Inflammatory macrophage treated with lipopolysaccharide for 4 hours (primary cell): ENCODE measurements at places on chromosomes 2 and 18.

DNA sequence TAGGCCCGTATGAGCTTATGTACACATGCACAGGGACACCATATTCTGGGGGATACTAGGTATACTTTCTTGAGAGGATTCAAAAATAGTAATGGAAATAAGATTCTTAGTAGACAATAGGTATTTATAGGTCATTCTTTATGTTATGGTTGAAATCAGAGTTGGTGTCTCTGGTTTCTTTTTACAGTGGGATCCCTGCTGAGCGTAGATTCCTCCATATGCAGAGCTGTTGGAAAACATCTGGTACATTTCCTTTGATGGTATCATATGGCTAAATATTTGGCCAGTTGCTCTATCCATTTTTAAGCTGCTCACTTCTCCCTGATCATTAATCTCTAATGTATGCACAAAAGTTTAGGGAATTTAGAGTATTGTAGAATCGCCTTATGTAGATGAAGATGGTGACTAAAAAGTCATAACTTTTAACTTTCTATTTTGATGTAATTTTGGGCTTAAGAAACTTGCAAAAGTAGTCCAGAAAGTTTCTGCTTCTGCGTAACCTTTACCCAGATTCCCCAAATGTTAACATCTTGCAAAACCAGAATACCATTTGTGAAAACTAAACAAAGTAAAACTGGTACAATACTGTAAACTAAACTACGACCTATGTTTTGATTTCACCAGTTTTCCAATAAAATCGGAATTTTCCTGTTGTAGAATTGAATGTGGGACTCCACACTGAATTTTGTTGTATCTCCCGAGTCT lies 5.4 kb downstream of the ARHGAP28 start:
- no peak for DNase-seq

GRCh38 chr2:69780921-69781320 lies 39.0 kb downstream of the ANXA4 start:
- no peak for DNase-seq

DNA sequence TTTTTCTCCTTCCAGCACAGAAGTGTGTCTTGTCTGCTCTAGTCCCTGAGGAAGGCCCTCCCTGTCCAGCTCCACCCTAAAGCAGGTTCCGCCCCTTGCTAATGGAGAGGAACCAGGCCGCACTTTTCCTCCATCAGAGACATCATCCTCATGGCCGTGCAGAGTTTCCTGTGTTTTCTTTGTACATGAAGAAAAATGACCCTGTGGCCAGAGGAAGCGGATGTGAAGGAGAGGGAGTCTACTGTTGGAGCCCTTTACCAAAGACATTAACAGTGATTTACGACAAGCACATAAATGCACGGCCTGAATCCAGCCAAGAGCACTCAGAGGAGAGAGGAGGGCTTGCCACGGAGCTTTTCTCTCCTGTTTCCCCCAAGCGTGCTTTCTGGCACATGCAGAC lies 109.5 kb downstream of the RNF144A start:
- no peak for DNase-seq

GRCh38 chr2:189798312-189799029 lies 14.2 kb downstream of the PMS1 start:
- peak; percentile 65 for DNase-seq

DNA sequence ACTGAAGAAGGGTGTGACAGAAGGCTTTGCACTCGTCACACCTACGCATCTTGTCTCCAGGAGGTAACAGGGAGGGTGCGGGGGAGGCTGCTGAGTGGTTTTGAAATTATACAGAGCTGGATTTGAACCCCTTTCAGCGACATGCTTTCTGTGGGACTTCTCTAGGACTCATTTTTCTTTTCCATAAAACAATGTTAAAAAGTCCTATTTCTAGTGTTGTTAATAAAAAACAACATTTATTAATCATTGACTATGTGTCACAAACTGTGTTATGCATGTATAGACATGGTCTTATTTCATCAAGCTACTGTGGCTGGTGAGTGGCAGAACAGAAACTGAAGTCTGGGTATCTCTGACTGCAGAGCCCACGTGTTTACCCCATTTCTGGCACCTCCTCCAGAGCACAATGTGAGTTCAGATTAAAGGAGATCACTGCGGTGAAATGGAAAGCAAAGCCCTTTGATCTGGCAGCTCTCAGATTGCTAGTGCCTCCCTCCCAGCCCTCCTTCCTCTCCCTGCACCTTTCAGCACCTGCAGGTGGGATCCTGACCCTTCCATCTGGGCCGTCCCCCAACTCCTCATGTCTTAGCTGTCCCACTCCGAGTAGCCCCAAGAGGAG lies 315.5 kb upstream of the MYT1L start:
- no peak for DNase-seq

- peak; percentile 41 for DNase-seq
Observed at GRCh38 chr2:134021830-134022524, 231.9 kb upstream of the MGAT5 start.

DNA sequence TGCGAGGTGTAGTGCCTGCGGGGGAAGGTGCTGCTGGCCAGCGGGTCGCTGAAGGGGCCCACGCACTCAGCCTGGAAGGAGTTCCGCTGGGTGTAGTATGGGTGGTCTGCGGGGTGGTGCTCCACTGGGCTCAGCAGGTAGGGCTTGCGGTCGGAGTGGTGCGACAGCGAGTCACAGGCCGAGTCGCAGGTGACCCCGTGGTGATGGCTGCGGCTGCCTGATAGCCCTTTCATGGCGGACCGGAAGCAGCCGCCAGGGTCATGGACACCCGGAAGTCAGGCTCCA lies 429.8 kb downstream of the TGIF1 start:
- DNase-seq = no peak

DNA sequence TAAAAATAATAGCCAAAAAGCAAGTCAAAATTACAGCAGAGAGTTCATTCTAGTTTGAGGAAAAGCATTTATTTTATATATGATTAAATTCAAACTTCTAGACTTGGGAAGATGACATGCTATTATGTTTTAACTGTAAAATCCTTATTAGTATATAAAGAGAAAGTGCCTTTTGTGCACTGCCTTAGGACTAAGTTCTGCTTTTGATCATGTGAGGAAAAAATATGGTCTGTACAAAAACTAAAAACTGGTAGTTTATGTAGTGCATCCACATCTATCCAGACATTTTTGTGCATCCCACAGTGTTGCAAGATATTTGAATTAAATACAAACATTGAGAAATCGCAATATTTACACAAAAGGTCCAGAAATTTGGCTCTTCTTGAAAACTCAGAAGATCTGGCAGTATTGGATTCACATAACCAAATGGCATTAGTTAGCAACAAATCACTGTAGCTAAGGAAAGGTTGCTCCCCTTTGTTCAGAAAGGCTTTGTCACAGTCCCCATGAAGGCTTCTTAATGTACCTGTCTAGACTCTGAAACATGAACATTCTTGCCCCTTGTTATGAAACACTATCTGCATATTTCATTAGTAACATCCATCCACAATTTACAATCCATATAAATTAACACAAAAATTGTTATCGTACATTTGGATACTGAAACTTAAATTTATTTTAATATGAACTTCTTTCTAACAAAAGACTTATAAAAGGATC lies 2.2 kb downstream of the MMADHC start:
- DNase-seq = peak; percentile 35

GRCh38 chr2:16817305-16818202 lies 151.9 kb upstream of the CYRIA start:
- no peak for DNase-seq

- no peak for DNase-seq
Observed at GRCh38 chr2:28339516-28340175, 53.0 kb upstream of the FOSL2 start.

DNA sequence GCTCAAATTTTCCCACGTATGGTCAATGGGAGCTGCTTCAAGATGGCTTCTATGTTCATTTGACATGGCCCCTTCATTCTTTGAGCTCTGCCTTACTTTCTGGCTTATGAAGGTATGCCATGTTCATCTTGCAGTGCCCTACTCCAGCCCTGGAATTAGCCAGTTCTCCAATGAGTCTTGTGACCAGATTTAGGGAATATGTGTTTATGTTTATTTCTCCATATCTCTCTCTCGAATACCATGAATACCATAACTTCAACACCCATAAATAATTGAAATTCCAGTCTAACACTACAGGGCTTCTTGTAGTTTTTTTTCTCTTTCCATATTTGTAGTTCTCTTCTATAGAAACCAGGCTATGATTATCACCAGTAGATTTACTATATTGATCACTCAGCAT lies 39.7 kb downstream of the EPB41L5 start:
- DNase-seq = no peak

GRCh38 chr18:29629493-29630036 lies 1413.0 kb downstream of the DSC3 start:
- no peak for DNase-seq

DNA sequence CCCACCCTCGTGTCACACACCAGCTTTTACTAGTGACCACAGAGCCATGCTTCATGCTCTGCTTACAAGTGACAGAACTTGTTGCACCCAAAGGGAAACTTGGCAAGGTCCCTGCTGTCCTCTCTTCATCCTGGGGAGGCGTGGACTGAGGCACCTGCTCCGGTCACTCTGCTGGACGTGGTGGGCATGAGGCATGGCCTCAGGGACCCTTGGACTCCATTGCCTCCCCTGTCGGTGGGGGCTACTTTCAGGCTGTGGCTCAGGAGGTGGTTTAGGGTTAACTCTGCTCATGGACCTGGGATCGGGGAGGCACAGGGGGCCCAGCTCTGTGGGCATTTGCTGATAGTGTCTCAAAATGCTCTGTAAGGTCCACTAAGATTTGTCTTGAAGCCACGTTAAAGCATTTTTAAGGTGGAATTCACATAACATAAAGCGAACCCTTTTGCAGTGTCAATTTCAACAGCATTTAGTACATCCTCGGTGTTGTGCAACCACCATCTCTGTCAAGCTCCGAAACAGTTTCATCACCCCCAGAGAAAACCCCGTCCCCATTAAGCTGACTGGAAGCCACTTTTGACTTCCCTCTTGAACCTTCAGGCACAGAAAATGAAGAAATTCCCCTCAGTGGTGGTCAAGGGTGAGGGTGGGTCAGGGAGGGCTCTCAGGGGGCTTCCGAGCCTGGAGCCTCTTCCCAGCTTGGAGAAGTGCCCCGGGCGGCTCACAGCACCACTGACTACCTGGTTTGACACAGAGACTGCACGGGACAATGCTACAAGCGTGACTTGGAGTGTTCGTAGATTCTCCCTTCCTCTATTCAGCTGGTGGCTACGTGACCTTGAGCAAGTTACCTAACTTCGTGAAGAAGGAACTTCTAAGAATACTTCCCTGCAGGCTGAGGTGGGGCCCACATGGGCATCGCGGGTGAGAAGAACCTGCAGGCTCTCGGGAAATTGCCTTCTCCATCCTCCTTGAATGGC lies 100.0 kb upstream of the HDAC4 start:
- peak; percentile 92 for DNase-seq

- no peak for DNase-seq
Observed at GRCh38 chr2:170271340-170271739, 93.4 kb downstream of the MYO3B start.

- no peak for DNase-seq
Observed at GRCh38 chr2:222973733-222974132, 78.3 kb upstream of the KCNE4 start.

DNA sequence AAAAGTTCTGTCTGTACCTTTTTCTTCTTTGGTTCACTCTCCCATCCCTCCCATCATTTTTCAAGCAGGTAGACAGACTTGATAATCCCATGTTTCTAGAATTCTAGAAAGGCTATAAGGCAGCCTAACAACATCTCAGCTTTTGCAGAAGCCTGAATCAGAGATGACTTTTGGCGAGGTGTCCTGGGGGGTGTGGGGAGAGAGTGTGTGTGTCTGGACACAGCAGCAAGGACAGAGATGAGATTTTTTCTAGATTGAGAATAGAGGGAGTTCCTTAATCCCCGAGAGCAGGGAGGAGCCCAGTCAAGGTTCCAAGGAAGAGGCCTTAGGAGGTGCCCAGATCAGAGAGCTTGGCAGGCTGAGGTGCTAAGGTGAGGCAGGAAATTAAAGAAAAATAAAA lies 22.0 kb upstream of the LAPTM4A start:
- DNase-seq = no peak

GRCh38 chr18:35371412-35372195 lies 5.5 kb downstream of the ZNF396 start:
- no peak for DNase-seq

DNA sequence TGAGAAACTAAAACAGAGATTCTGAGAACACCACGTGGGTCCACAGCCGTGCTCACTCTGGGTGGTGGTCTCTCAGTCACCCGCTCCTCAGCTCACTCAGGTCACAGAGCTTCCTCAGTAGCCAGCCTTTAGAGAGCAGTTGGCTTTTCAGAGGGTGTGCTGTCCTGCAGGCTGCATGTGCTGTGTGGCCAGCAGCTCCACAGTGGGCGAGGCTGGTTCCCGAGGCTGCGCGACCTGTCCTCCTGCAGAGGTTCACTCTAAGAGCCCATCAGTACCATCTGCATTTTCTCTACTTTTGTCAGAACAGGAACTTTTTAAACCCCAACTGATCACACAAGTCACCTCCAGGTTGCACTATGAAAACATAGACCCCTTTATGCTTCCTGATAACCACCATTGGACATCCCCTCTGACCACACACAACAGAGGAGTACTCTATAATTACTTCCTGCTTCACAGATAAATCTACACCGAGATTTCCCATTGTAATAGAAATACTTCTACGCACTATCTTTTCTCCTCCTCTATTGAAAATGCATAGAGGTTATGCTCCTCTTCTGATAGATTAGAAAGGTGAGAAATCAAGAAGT lies 93.1 kb downstream of the GYPC start:
- no peak for DNase-seq

GRCh38 chr2:76861708-76862107 lies 660.5 kb downstream of the LRRTM4 start:
- DNase-seq = no peak

GRCh38 chr2:232795920-232796319 lies 19.6 kb upstream of the KCNJ13 start:
- DNase-seq = no peak

DNA sequence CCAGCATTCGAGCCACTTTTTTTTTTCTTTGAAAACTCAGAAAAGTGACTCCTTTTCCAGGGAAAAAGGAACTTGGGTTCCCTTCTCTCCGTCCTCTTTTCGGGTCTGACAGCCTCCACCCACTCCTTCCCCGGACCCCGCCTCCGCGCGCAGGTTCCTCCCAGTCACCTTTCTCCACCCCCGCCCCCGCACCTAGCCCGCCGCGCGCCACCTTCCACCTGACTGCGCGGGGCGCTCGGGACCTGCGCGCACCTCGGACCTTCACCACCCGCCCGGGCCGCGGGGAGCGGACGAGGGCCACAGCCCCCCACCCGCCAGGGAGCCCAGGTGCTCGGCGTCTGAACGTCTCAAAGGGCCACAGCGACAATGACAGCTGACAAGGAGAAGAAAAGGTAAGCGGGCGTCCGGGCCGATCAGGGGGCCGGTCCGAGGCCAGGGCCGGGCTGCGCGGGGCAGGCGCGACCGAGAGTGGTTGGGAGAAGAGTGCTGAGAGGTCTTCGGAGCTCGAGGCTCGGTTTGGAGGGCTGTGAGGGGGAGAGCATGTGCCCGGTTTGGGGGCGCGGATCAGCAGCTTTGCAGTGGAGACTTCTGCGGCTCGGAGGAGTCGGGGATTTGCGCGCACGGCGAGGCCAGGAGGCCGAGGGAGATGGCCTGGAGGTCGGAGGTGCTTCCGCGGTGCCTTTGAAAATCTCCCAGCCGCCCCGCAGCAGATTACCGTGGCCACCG lies 502 bp downstream of the EPAS1 start:
- DNase-seq = peak; percentile 24

GRCh38 chr2:228048838-228049490 lies 132.5 kb downstream of the SPHKAP start:
- no peak for DNase-seq
